ENCODE measurements at places on chromosomes 4 and X. TPM values are rescaled to one million over a fixed set of nuclear protein-coding genes. Genes with fewer than 3 reads are reported as not detected.

The AFF2 gene
- polyA plus RNA-seq: 4.7 TPM

- DNase-seq: no peak
Measured at GRCh38 chrX:15194146-15194545, 75.7 kb downstream of the ASB9 start.

The SGMS2 gene
- 24.2 TPM for polyA plus RNA-seq

GRCh38 chr4:151039733-151040132 lies 24.6 kb upstream of the LRBA start:
- DNase-seq: no peak

DNA sequence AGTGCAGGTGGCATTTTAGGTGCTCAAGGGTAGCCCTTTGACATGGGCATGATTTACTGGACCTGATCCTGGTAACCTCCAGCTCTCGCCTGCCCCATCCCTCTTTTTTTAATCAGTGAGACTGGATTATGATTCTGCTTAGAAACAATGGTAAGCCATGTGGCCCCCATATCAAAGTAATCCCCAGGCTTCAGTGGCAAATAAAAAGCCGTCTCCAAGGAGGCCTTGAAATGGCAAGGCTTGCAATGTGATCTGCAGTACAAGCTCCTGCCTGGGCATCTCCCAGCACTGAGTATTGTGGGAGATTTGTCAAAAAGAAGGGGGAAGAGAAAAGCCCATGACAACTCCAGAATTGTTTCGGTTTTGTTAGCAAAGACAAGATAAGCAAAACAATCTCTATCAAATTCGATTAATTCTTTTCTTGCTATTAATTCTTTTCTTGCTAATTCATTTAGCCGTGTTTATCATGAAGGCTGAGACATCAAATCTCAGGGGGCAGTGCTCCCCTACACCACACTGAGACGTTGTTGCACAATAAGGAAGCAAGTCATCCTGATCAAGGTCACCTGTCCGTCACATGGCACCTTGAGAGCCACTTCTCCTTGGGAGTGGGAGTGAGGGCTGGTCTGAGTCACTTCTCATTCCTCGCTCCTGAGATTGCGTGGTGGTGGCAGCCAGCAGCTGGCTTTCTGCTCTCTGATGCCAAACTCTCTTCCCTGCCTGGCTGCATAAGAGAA lies 312.7 kb upstream of the GATB start:
- DNase-seq: peak; percentile 60

- no peak for DNase-seq
Measured at GRCh38 chrX:77917294-77917933, 6.9 kb downstream of the ATP7A start.

GRCh38 chrX:18579495-18579894 lies 92.4 kb downstream of the RS1 start:
- no peak for DNase-seq
